ENCODE measurements at places on chromosomes 4 and X.
A peak's percentile ranks its signal among the peaks of the same experiment; 100 is the strongest.

GRCh38 chrX:31217084-31217483, 145.2 kb upstream of the FTHL17 start:
- DNase-seq, result no peak

DNA sequence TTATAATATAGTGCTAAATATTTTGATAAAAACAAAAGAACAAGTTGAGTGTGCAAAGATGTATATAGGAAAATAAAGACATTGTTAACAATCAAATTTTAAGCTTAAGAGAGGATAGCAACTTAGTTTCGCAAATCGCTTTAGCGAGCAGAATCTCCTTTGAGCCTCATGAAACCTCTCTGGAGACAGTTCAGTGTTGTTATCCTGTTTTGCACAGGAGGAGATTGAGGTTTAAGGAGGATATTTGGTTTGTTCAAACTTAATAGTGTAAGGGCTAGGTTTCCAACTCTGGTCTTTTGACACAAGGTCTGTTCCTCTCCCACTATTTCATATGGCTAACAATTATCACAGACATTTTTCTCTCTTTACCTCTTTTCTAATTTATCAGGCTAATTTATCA, 1848.5 kb upstream of the TENM3 start:
- DNase-seq, result no peak

GRCh38 chrX:72083291-72083690, 48.4 kb downstream of the RTL5 start:
- no peak for DNase-seq

DNA sequence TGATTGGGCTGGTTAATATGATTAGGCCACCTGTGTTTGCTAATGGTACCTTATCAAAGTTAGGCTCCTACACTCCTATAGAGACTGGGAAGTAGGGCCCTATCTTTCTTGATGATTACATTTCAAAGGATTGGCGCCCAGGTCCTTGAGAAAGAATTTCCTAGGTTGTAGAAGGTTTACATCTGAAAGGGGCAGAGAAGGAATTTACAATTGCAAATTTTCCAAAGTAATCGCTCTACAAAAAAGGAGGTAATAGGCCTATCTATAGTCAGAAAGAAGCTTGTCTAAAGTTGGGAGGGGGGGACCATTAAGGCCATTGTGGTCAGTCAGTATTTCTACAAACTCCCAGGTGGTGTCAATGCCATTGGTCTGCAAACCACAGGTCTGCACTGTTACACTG, 638.4 kb downstream of the IL1RAPL1 start:
- no peak for DNase-seq

DNA sequence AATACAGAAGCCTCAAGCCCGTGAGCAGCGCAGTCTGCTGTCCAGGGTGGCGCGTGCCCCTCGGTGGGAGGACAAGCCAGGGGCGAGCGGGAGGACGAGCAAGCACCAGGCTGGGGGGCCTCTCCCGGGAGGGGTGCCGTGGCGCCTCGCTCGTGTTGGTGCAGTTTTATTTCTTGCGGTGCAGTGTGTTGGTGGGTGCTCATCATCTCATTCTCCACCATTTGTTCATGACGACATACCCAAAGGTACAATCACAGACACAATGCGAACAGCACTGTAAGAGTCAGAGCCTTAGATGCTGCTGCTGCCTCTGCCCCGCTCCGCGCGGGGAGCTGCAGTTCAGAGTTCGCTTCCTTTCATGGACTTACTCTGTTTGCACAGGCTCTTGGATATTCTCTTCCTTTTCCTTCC, 30.3 kb downstream of the RGS12 start:
- no peak for DNase-seq

GRCh38 chr4:55615008-55615407, 21.1 kb downstream of the NMU start:
- DNase-seq, result no peak

DNA sequence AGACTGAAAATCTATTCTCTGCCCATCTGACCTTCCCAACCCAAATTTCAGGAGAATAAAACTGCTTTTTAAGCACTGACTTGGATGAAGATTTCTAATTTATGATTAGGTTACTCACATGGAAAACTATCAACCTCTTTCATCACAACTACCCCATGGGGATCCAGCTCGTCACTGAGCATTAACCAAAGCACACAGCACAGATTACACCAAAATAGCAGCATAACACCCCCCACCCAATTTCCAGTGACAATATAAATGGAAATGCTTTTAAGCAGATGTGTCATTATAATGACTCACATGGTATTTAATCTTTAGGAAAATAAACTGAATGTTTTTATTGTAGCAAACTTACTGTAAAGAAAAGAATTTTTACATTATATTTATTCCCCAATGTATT, 9.7 kb downstream of the SERTM2 start:
- DNase-seq, result no peak

- no peak for DNase-seq
Observed at GRCh38 chr4:15385928-15386327, 41.9 kb upstream of the C1QTNF7 start.

- no peak for DNase-seq
Observed at GRCh38 chr4:12645732-12646131, 838.4 kb downstream of the RAB28 start.

- DNase-seq, result peak; percentile 68
Observed at GRCh38 chr4:110622841-110623717, at the start of gene PITX2. Gene PITX2 (minus strand): TSS chr4:110623077. CDS start chr4:110622460, 617 bp downstream.

DNA sequence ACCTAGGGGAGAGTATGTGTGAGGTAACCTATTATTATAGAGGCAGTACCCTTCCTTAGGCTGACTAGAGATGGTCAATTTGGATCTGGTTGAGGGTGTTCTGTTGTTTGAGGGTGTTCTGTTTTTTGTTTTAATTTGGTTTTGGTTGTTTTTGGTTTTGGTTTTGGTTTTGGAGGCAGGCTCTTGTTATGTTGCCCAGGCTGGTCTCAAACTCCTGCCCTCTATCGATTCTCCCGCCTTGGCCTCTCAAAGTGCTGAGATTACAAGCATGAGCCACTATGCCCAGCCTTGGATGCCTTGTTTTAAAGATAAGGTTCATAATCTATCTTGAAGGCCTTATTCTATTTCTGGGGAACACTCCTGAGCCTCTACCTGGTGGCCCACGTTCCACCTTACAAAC, 912 bp downstream of the CXorf65 start:
- DNase-seq, result no peak

DNA sequence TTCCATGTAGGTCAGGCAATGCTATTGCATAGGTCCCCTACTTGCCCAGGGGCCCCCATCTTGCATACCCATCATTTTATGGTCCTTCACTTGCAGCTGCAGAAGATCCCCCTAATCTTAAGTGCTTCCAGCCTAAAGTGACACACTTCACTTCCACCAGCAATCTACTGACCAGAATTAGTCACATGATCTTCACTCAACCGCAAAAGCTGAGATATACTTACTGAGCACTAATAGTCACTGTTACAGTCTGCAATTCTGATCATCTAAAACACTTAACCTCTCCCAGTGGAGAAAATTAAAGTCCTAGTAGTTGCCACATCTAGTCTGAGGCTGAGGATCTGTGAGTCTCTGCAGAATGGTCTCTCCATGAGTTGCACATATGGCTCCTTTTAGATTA, 82.1 kb downstream of the AREG start:
- no peak for DNase-seq

GRCh38 chr4:38319456-38320342, 344.3 kb upstream of the KLF3 start:
- no peak for DNase-seq

GRCh38 chr4:22196551-22196950, 248.0 kb upstream of the KCNIP4 start:
- no peak for DNase-seq

DNA sequence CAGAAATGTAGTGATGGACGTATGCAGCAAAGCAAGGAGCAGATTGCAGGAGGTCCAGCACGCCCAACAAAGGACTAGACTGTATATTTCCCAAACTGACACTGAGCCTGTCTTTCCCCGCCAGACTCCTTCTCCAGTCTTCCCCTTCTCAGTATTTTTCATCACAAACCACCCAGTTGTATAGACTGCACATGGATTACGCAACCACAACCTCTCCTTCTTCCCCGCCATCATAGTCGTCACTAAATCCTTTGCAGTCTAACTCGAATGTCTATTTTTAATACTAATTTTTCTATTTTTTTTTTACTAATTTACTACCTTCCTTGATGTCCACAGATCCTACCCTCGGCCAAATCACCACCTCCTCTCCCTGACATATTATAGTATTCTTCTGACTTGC, 105.4 kb downstream of the MTNR1A start:
- no peak for DNase-seq

GRCh38 chrX:110964786-110965185, 131.2 kb upstream of the PAK3 start:
- DNase-seq, result no peak

DNA sequence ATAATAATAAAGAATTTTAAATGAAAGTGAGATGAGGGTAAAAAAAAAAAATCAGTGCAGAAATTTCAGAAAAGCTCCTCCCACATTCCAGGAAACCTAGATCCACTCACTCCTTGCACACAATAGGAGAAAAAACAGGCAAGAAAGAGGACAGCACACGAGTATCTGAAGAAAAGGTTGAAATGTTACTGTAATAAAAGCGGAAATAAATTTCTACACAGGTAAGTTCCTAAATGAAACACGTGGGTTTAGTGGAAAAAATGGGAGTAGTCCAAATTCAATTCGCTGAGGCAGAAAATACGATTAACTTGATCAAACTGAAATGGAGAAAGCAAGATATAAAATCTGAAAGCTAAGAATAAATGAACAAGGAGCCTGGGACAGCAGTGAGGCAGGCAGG, 2.0 kb upstream of the ACE2 start:
- DNase-seq, result no peak

GRCh38 chr4:23297327-23297726, 592.5 kb downstream of the PPARGC1A start:
- no peak for DNase-seq

GRCh38 chr4:159206427-159206871, 103.6 kb downstream of the RAPGEF2 start:
- peak; percentile 63 for DNase-seq

- no peak for DNase-seq
Observed at GRCh38 chrX:16023790-16024734, 99.3 kb upstream of the GRPR start.

- DNase-seq, result no peak
Observed at GRCh38 chr4:24933684-24934275, 20.9 kb upstream of the CCDC149 start.

GRCh38 chr4:53366301-53366716, 448 bp upstream of the SCFD2 start:
- DNase-seq, result no peak

GRCh38 chr4:87947381-87948160, 27.9 kb upstream of the SPP1 start:
- no peak for DNase-seq

- DNase-seq, result no peak
Observed at GRCh38 chr4:125744891-125745364, 430.2 kb downstream of the FAT4 start.

DNA sequence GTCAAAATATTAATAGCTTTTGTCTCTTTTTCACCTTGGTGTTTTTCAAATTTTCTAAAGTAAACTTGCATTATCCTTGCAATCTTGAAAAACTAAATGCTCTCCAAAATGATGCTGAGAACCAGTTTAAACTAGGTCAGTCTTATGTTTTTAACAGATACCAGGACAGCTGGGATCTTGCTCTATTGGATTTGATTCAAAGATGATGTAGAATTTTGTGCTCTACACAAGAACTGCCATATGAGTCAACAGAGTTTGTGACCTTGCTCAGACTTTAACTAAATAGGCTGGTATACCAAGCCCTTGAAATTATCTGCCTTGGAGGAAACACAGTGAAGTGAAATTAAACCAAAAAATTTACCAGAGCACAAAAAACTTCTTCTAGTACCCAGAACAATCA, 991.1 kb downstream of the STPG2 start:
- no peak for DNase-seq

GRCh38 chrX:40104630-40104984, 6.8 kb upstream of the BCOR start:
- no peak for DNase-seq

- no peak for DNase-seq
Observed at GRCh38 chr4:7788694-7789425, 150.8 kb downstream of the AFAP1 start.

DNA sequence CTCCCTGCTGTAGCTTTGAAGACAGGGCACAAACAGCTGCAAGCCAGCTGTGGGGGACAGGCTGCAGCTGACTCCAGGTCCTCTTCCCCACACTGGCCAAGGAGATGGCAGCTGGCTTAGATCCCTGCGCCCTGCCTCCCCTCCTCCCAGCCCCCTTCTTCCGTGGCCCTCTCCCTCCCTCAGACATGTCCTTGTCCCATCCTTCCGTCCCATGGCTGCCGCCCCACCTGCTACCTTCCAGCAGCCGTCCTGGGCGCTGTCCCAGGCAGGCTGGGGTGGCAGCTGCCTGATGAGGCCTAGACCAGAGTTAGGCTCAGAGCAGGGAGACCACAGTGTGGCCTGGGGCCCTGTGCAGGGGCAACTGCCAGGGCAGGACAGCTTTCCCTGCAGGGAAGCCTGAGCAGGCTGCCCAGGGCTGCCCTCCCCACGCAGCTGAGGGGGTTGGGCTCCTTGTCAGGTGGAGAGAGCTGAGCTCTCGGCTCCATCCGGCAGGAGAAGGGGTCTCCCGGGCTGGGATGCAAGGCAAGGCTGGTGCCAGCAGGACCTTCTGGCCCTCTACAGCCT, 3.3 kb upstream of the BGN start:
- no peak for DNase-seq

GRCh38 chr4:4784379-4784778, 75.1 kb upstream of the MSX1 start:
- no peak for DNase-seq

DNA sequence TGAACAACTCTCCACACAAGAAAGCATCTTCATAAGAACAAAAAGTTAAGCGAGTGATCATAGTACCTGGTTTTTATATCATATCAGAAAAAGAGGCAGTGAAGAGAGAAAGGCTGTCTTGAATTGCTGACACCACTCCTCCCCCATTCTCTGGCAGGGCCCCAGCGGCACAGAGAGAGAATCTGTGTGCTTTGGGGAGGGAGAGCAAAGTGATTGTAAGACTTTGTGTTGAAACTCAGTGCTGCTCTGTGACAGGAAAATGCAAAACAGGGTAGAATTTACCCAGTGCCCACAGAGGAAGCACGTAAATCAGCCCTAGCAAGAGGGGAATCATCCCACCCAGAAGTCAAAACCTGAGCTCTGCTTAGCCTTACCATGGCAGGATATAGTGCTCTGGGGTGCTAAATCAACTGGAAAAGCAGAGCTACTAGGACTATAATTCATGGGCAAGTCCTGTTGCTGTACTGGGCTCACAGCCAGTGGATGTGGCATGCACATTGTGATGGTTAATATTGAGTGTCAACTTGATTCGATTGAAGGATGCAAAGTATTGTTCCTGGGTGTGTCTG, 174.6 kb downstream of the PRR32 start:
- no peak for DNase-seq

DNA sequence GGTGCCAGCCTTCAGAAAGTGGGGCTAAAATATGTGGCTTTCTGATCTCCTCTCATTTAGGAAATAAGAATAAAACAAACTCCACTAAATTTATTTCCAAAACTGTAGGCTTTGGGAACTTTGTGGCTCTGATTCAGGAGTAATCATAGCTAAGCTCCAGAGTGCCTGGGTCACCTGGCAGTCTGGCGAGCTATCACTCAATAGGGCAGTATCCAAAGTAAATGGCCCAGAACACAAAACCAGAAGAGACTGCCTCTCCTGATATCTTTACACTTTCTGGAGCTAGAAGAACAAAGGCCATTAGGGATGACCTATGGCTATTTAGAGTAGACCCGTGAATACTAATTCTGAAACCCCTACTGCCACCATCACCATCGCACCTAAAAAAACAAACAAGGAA, 17.0 kb upstream of the PPARGC1A start:
- DNase-seq, result no peak

GRCh38 chr4:144562019-144562705, 83.8 kb upstream of the HHIP start:
- DNase-seq, result no peak
